SJSA1 (cell line): ENCODE measurements at places on chromosomes 12 and 14. TPM values are rescaled to one million over a fixed set of nuclear protein-coding genes. Genes with fewer than 3 reads are reported as not detected.

TIMELESS gene
- 7.4 and 11.9 TPM in 2 replicates for total RNA-seq

KCNJ8 gene
- total RNA-seq: not detected in 2 replicates

GALNT9 gene
- total RNA-seq: not detected in 2 replicates

WIF1 gene
- total RNA-seq: not detected in 2 replicates

BMP4 gene
- 1.8 and 3.4 TPM in 2 replicates for total RNA-seq

CLEC2A gene
- not detected in 2 replicates for total RNA-seq

CDK4 gene
- total RNA-seq: 3,953 and 4,723 TPM in 2 replicates

DNA sequence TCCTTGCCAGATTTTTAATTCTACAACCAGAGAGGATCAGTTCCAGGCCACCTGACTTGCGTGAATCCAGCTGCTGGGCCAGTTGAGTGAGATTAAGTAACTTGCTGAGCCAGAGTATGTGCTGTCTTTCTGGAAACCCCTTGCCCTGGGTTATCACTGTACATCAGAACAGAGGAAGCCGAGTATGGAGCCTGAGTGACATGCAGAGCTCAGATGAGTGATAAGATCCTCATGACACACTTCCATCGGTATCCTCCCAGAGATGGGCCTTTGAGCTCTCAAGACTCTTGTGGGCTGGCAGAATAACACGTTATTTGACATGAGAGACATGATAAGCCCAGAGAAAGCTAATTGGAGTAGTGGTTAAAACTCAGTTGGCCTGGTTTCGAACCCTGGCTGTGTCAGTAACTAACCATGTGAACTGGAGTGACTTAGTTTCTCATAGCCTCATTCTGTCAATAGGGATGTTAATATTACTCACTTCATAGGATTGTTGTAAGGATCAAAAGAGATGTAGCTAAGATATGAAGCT lies 388.1 kb downstream of the ZFP36L1 start:
- no peak for DNase-seq

DNA sequence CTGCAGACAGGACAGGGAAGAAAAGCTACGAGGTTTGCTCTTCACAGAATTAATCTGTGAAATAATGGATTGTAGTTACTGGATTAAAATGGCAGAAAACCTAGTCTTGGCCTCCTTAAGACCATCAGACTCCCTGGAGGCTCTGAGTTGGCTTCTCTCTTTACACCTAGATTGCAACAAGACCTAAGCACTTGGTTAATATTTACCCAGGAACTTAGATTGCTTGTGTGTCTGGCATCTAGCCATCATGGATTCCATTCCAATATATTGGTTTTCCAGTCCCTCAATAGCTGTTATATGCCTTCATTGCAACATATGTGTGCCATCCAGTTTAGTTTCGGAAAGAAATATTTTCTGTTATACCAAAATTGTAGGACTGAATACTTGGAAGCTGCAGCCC lies 1.9 kb upstream of the GTF2A1 start:
- DNase-seq: no peak

- DNase-seq: no peak
These were observed 30.6 kb downstream of the ATF7IP start for GRCh38 chr12:14396071-14396470.

GRCh38 chr14:70317969-70318634 lies 41.4 kb downstream of the COX16 start:
- peak; percentile 18 for DNase-seq

DNA sequence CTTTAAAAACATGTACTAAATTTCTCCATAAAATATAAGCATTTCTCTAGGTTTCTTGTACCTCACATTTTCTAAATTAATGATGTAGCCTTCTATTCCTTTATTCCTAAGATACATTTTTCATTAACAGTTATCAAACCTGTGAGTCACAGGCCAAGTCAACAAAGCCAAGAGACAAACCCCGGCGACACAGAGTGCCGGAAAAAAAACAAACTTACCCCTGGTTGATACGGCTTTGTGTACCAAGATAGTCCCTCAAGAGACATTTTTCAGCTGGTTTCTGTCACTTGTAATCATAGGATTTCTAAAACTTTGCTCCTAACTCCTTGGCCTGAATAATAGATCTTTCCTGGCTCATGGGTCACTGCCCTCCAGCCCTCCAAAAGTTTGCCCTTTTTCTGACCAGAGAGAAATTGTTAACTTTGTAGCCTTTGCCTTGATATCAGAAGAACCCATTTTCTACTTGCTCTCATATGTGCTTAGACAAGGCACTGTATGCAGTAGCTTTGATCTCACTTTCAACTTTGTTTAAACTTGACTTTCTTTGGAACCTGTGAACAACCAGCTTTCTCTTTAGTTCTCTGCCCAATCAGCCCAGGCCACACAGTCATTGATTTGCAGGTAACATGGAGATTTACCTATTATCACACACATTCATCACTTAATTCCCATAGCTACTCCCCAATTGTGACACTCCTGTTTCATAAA lies 172.2 kb downstream of the PRKD1 start:
- DNase-seq: no peak

GRCh38 chr14:36517242-36518030 lies 2.6 kb downstream of the NKX2-1 start:
- no peak for DNase-seq

DNA sequence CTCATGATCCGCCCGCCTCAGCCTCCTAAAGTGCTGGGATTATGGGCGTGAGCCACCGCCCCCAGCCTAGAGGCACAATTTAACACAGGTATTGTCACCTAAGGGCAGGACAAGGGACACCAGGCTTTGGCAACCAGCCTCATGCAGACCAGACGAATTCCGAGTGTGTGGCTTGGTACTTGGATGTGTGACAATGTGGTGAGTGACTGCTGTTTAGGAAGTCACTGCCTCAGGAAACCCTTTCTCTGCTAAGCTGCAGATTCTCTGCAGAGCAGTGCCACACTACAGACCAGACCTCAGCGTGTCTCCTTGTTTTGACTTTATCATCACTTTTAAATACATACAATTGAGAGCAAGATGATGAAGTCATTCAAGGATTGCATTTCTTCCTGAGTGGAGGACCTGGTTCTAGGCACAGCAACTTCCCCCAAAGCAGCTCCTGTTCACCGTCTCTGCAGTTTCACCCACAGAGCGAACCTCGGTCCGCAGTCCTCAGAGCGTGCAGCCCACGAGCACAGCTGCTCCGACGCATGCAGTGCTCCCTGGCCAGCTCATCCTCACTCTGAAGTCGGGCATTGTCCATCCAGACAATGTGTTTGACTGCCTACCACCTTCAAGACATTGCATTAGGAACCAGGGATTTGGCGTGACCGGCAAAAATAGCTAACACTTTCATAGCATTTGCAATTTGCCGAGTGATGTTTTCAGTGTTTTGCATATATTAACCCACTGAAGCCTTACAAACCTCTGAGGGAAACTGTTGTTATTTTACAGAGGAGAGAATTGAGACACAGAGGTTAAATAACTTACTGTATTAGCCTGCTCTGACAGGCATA lies 235.2 kb downstream of the CHST11 start:
- no peak for DNase-seq

GRCh38 chr12:84058136-84058535 lies 854.5 kb downstream of the SLC6A15 start:
- no peak for DNase-seq

GRCh38 chr12:121209221-121209620 lies 708 bp upstream of the P2RX4 start:
- no peak for DNase-seq

DNA sequence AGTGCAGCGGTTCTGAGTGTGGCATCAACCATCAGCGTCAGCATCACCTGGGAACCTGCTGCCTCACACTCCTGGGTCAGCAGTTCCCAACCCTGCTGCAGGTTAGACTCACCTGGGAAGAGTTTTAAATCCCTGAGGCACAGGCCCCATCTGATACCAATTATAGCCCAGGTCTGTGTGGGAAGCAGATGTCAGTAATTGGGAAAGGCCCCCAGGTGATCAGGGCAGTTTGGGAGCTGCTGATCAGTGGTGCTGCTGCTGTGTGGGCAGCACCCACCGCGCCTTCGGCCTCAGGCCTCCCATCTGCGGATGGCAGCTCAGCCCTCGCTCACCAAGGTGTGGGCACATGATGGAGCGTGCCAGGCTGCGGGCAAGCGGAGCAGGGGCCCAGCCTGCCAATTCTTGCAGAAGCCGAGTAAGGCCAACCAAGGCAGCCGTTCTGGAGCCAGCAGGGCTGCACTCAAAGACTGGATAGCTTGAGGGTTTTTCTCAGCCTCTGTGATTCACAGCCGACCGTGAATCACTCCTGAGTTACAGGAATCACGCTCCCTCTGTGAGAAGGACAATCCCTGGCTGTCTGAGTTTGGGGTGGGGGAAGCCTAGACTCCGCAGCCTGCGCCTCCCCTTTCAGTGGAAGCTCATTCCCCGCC lies 155.6 kb upstream of the SFSWAP start:
- DNase-seq: no peak

- no peak for DNase-seq
These were observed 139.0 kb downstream of the SYNE2 start for GRCh38 chr14:63991833-63992232.

- no peak for DNase-seq
These were observed 13.6 kb downstream of the TTC9 start for GRCh38 chr14:70655110-70655826.

GRCh38 chr12:87756721-87757120 lies 272.5 kb downstream of the C12orf50 start:
- DNase-seq: no peak

DNA sequence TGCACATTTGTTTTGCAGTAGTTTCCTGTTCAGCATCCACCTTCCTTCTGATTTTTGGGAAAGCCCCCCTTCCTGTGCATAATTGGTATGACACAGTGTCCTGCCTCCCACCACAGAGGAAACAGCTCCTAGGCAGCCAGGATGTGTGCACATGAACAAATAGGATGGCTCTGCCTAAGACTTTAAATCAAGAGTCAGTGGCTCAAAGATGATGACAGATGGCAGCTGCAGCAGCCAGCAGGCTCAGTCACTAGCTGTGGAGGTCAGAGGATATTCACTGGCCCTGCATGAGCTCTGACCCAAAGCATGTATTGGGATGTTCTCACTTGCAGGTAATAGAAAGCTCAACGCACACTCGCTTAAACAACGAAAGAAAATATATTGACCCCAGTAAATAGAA lies 90.3 kb downstream of the KCNK10 start:
- DNase-seq: no peak

DNA sequence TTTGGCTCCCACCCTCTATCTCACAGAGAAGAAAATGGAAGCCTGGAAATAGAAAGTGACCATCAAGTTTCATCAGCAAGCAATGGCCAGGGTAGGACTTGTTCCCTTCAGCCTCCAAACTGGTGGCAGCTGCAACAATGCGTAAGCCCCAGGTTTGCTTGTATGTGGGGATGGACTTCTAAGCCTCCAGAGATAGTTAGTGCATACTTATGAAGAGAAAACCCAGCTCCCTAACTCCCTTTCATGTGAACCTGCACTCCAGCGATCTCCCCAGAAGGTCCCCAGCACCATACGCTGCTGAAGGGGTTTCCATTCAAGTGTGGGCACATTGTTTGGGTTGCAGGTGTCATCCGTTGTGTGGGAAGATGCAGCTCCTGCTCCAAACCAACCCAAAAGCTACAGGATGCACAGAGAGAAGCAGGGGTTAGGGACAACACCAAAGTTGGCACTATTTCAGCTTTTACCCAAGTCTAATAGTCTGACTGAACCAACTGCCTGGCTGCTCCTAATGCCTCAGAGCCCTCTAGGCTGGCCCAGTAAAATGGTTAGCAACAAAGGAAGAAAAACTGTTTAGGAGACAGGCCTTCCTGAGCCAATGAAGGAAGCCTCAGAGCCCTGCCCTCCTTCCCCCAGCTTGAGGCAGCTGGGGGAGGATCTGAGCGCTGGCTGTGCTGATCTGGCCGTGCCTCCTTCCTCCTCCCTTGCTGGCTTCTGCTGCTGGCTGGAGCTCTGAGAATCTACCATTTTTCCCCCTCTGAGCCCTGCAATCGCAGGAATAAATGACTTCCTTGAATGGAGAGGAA lies 12.3 kb downstream of the ZFP36L1 start:
- DNase-seq: no peak

- no peak for DNase-seq
These were observed 7.7 kb upstream of the MDM2 start for GRCh38 chr12:68800294-68800693.
